ENCODE measurements at places on chromosomes 13 and 19.

GRCh38 chr19:51726049-51726448 is 2.3 kb upstream of the HAS1 start:
- DNase-seq: peak; percentile 83

DNA sequence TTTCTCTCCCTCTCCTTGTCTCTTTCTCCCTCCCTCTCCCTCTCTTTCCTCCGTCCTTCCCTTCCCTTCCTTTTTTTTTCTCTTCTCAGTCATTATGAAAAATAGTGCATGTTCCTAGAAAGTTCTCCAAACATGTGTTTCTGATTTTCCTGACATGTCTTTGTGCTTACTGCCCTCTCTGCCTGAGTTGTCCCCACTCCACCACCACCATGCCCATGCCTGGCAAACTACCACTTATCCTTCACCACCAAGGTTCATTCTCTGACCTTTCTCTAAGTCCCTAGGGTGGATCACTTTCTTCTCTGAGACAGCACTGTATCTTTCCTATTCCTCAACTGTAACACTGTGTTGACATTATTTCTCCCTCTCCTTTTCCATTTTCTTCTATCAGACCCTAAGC is 98.2 kb downstream of the LACC1 start:
- no peak for DNase-seq

- no peak for DNase-seq
These were observed 4.6 kb upstream of the ERFL start for GRCh38 chr19:41932720-41933332.

GRCh38 chr13:43329702-43330101 is 306.3 kb downstream of the DNAJC15 start:
- no peak for DNase-seq

- DNase-seq: no peak
These were observed 11.2 kb downstream of the ACTN4 start for GRCh38 chr19:38658462-38659306.

DNA sequence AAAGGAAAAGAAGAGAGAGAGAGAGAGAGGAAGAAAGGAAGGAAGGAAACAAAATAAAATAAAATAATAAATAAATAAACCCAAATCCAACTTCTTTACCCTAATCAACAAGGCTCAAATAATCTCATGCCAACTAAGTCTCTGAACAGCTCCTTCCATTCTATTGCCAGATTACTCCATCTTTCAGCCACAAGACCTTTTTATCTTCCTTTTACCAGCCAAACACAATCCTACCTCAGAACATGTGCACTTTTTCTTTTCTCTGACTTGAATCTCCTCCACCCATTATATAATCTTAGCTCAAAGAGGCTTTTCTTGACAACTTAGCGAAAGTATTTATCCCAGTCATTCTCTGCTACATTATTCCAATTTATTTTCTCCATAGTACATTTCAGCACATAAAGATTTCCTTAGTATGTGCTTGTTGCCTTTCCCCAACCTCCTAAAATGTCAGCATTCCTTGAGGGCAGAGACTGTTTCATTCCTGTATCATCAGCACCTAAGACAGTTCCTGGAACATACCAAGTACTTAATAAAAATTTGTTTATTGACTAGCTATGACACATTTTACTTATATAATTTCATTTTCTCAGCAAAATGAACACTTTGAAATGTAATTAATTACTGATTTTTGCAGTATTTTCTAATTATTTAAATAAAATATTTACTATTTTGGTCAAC is 33.5 kb upstream of the USPL1 start:
- DNase-seq: no peak

DNA sequence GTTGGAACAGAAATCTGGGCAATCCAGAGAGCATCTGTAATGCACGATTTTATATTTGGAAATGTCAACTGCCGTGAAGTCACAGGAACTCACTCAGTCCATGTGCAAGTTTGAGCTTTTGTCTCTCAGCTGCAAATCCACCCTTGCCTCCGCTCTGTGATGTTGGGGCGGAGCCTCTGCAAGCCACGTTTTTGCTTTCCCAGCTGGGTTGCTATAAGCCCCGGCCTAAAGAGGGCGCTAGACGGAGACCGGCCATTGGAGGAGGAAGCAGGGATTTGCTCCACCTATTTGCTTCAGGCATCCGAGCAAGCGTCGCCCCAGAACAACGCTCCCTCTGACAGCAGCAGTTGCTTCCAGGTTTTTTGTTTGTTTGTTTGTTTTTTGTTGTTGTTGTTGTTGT is 56.2 kb downstream of the TRPM4 start:
- no peak for DNase-seq

DNA sequence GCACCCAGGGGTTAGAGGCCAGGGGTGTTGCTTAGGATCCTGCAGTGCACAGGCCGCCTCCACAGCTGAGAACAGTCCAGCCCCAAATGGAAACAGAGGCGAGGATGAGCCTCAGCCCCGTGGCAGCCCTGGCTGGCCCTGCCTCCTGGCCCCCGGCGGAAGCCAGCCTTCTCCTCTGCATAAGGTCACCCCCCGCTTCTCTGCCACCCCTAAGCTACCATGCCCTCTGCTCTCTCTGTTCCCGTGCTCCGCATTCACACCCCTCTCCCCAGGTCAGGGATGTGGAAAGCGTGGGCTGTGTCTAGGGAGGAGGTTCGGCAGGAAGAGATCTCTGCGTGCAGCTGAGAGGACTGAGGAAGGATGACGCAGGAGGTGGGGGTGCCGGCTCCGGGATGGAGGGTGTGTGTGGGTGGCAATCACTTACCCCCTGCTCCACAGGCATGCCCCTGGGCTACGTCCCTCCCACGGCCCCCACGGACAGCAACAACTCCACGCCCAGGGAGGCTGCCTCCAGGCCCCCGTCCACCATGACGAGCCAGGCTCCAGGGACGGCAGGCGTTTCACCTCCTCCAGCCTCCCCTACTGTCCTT is 6.0 kb downstream of the SSC5D start:
- DNase-seq: peak; percentile 66

GRCh38 chr19:13961826-13962698 is 9.8 kb downstream of the DCAF15 start:
- peak; percentile 53 for DNase-seq

DNA sequence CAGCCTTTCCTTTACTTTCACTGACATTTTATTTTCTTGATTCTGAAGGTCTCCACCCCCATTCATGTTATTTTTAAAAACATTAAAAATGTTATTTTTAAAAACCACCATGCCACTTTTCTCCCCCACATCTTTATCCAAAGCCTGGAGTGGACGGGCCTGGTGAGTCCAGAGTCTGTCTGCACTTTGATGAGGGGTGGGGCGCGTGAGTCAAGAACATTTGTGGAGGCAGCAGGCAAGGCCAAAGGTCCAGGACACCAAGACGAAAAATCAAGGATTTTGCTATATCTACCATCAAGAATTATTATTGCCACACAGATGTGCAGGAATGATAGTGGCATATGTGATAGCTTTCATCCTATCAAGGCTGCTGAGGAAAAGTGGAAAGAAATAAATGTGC is 224.9 kb downstream of the FGF9 start:
- no peak for DNase-seq

DNA sequence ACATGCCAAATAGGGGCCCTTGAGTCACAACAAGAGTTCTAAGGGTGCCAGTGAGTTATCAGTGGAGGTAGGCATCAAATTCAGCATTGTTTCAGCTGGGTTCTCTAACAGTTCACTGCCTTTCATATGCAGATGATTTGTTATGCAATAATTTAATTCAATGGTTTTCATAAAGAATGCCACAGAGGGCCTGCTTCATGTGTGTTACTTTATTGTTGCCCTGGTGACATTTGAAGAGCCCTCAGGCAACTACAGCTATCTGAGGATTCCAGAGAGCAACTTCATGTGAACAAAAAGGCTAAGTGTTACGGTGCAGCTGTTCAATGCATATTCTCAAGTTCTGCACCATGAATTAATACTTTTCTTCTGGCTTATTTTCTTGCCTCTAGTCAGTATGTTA is 43.1 kb upstream of the STARD13 start:
- no peak for DNase-seq

DNA sequence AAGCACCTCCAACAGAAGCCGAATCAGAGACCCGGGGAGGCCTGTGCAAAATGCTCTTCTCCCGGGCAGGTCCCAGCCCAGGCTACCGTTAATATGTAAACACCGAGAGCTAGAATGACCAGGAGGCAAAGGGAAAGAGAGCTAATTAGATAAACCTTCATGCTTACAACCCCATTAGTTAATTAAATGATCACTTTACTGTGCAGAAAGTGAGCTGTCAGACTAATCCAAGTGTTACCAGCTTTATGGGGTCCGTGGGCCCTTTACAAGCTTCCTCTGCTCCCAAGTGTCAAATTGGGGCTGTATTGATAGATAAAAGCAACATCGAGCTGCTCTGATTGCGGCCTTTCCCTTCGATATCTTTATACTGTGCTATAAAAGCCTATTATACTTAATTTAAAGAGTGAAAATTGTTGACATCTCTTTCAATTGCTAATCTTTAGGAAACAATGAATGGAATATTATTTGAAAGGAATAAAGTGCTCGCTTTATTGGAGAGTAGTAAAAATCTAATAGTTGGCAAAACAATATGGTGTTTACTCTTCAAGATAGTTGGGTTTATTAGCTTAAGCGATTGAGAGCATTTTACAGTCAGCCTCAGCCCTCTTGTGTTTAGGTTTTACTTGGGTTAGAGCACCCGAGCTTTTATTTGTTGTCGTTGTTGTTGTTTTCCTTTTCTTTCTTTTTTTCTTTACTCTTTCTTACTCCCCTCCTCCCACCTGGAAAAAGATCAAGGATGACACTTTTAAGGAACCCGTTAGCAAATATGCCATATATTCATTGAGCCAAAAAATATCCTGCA is 189.3 kb upstream of the GPR12 start:
- no peak for DNase-seq

DNA sequence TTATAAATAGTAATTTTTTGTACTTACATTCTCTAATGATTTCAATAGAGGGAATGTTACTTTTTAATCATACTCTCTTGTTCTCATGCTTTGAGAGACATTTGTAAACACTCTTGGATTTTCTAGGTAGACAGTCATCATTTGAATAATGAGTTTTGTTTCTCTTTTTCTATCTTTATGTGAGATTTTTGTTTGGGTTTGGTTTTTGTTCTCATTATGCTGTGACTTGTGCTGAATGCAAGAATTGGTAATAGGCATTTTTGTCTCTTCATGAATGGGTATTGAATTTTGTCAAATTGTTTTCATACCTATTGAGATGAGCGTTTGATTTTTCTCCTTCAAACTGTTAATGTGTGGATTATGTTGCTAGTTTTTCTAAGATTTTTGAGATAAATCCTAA is 56.8 kb upstream of the GPR183 start:
- no peak for DNase-seq

DNA sequence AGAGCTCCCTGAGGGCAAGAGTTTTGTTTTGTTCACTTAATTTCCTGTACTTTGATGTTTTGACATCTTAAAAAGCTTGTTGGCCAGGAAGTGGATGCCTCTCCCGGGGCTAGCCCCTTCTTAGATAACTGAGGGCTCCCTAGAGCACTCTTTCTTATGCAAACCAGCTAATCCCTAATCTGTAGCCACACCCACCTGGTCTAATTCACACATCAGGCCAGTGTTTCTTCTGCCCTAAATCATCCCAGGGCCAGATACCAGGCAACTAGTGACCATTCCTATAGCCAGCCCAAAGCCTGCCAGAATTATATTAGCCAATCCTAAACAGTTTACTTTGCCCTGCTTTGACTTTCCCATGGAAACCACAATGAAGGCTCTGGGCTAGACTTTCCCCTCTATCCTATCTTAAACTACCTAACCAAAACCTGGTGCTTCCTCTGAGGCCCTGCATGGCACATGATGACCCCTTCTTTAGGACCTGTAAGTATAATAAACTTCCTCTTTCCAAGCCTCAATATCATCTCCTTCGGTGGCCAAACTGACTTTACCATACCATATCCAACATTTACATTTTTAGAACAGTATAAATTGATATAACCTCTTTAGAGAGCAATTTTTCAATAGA is 24.8 kb downstream of the WBP4 start:
- DNase-seq: no peak

GRCh38 chr19:47603706-47604565 is 5.0 kb upstream of the BICRA start:
- no peak for DNase-seq

- DNase-seq: no peak
These were observed 21.1 kb downstream of the GTF2F2 start for GRCh38 chr13:45141369-45141768.

GRCh38 chr13:47046706-47047105 is 149.9 kb upstream of the HTR2A start:
- DNase-seq: no peak

DNA sequence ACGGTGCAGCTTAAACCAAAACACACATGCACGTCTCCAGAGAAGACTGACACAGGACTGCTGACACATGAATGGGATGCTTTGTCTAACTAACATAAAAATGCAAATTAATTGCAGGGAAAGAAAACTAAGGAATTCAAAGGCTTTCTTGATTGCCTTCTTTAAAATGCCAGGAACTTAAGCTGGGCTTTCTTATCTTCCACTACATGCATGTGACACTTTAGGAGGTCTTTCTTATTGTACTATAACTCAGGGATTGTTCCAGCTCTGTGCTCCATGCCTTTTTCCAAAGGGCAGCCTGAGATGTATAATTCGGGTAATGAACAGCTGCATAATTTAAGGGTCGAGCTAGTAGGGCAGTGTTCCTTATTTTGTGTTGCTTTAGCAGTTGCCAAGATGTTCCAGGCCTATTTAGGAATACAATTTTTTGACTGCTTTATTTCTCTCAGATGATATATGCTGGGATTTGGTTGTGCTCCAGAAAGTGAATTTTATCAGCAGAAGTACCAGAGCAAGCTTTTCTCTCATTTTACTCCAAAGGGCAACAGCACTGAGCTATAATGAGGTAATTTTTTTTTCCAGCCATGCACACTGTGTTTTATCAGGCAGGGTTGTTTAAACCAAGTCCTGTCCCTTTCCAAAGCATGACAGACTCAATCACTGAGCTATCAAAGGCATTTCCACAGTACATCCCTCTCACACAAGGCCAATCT is 885.2 kb downstream of the PCDH9 start:
- no peak for DNase-seq

DNA sequence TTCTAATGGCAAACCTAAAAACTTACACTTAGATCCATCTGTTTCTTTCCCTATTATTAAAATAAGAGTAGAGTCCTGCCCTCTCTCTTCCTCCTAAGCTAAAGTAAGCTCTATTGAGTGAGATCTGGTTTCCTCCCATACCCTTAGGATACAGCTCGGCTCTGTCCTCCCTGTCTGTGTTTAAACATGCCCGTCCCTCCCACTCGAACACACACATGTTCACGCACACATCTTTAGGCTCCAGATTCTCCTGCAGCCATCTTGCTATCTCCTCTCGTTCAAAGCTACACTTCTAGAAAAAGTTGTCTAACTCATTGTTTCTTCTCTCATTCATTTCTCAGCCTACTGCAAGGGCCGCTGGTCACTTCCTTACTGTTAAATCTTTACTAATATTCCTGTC is 15.1 kb upstream of the CEBPG start:
- DNase-seq: no peak

DNA sequence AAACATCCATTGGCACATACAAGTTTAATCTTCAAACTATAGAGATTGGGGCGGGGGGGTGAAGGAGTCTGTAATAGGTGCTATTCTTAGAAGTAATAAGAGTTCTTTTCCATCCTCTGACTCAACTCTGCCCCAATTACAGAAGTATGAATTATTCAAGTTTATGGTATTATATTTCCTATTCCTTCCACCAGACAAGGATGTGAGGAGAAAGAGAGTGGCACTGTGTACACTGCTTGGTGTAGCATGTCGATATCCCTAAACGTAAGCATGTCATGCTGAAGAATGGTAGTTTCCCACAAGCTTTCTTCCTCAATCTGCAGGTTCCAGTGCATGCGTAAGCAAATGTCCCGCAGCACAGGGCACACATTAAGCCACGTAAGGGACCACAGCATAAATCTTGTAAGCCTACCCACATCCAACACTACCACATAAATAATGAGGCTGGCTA is 14.1 kb downstream of the BRD4 start:
- no peak for DNase-seq

Measured in aorta (tissue), 5 donors.